Progenitor cell of endocrine pancreas (in vitro differentiated cells): ENCODE measurements at places on chromosomes 5 and 9. TPM values are rescaled to one million over a fixed set of nuclear protein-coding genes. Genes with fewer than 3 reads are reported as not detected.
A peak's percentile ranks its signal among the peaks of the same experiment; 100 is the strongest.

PCDHB2 gene
- 75.5 and 80.4 TPM in 2 replicates for total RNA-seq

SLC46A2 gene
- not detected in 2 replicates for total RNA-seq

CAMSAP1 gene
- 80.6 and 82.2 TPM in 2 replicates for total RNA-seq

CDH12 gene
- 2.8 TPM in 2 replicates for total RNA-seq

ZFAND5 gene
- total RNA-seq: 179 and 183 TPM in 2 replicates

PANK3 gene
- total RNA-seq: 93.9 and 96.6 TPM in 2 replicates

GRCh38 chr9:94445863-94446262 lies 109.0 kb upstream of the PCAT7 start:
- peak overlapping the region; percentile 47 for H3K27ac ChIP-seq
- DNase-seq: no peak
- H3K4me3 ChIP-seq: no peak overlapping the region
- no peaks in the 10 kb centered on the region for H3K27me3 ChIP-seq
- H3K36me3 ChIP-seq: peaks cover 26% of the 10 kb centered on the region

GRCh38 chr5:55771175-55771655 lies 33.4 kb downstream of the DDX4 start:
- no peak for DNase-seq
- no peak overlapping the region for H3K27ac ChIP-seq
- no peaks in the 10 kb centered on the region for H3K36me3 ChIP-seq
- peaks cover 6% of the 10 kb centered on the region for H3K4me1 ChIP-seq
- no peak overlapping the region for H3K4me3 ChIP-seq
- H3K27me3 ChIP-seq: no peaks in the 10 kb centered on the region

DNA sequence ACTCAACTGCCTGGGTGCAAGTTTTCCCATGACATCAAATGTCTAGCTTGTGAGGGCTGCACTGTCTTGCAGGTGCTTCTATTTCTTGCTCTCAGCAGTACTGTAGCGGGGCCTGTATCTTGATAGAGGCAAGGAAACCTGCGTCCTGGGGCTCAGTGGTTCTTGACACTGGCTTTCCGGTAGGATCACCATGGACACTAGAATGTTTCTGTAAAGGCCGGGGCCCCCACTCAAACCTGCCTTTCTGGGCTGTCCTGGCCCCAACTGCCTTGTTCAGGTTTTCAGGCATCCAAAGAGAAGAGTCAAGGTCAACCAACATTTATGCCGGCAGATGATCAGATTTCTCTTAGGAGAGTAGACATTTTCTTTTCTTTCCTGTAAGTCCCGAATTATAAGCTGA lies 26.7 kb upstream of the TENT4A start:
- peaks cover 3% of the 10 kb centered on the region for H3K4me1 ChIP-seq
- no peaks in the 10 kb centered on the region for H3K36me3 ChIP-seq
- no peak overlapping the region for H3K4me3 ChIP-seq
- peaks cover 38% of the 10 kb centered on the region for H3K27me3 ChIP-seq

DNA sequence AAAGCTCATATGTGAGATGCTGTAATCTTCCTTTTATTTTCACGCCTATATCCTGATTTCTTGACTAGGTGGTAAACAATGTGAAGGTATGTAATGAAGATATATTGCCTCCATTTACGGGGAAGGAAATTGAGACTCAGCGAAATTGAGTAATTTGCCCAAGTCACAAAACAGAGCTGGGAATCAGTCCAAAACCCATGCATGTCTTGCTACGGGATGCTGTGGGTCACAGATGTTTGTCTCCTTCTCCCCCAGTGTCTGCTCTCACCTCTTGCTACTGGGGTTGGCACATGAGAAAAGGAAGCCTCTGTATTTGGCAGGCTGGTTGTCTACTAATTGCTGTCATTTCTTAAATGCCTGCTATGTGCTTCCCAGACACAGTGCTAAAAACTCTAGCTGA lies 53.7 kb upstream of the TEX48 start:
- no peak overlapping the region for H3K4me3 ChIP-seq
- peaks cover 10% of the 10 kb centered on the region for H3K27me3 ChIP-seq
- no peak overlapping the region for H3K27ac ChIP-seq
- DNase-seq: no peak
- no peaks in the 10 kb centered on the region for H3K36me3 ChIP-seq

DNA sequence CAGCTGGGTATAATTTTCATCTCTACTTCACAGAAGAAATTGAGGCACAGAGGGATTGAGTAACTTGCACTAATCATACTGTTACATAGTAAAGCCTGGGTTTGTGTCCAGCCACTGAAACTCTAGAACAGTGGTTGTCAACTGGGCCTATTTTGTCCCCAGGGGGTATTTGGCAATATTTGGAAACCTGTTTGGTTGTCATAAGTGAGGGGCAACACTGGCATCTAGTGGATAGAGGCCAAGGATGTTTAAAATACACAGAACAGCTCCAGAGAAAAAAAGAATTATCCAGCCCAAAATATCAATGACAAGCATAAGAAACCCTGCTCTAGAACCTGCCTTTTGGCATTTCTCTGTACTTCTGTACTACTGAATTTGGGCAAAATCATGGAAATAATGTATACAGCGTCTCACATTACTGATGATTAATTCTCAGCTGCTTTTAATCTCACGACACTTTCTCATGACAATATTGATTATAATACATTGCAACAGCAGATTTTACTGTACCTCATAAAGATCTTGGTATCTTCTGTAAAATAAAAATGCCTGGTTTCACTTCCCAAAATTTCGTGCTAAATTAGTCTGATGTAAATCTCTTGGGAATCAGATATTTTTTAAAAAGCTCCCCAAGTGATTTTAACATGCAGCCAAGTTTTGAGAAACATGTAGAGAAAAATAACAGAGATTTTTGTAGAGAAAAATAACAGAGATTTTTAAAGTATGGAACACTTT lies 112.7 kb downstream of the RORB start:
- no peaks in the 10 kb centered on the region for H3K36me3 ChIP-seq
- no peak overlapping the region for H3K27ac ChIP-seq
- DNase-seq: no peak

DNA sequence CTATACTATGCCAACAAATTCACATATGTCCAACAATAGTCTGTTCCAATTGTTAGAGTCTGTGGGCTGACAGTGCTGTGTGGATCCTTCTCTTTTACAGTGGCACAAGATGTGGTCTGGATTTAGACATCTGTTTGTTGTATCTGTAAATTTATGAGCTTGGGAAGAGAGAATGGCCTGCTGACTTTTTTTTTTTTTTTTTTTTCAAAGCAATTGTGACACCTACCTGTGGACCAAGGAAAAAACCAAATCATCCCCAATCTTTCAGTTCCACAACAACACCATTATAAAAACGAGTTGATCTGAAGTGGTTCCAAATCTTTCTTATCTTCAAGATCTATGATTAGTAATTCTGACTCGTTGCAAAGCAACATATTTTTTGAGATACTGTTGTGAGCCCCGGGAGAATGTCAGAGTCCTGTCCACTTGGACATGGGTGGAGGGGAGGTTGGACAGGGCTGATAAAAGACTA lies 4.9 kb downstream of the IRX2 start:
- DNase-seq: no peak
- H3K4me3 ChIP-seq: no peak overlapping the region
- H3K36me3 ChIP-seq: peaks cover 7% of the 10 kb centered on the region

DNA sequence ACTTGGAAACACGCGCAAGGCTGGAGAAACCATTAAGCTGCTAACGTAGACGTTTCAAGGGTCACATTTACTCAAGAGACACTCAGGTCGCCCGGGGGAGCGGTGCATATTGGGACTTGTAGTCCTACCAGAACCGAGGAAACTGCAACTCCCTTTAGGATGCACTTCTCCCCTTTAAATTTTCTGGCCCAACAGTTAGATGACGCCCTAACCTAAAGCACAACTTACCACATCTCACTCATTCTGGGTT lies 384 bp upstream of the DMXL1 start:
- no peaks in the 10 kb centered on the region for H3K27me3 ChIP-seq
- no peak for DNase-seq
- H3K4me1 ChIP-seq: peaks cover 21% of the 10 kb centered on the region
- peak overlapping the region; percentile 85 for H3K4me3 ChIP-seq
- peaks cover 4% of the 10 kb centered on the region for H3K36me3 ChIP-seq

GRCh38 chr9:32965999-32966722 lies 35.3 kb downstream of the APTX start:
- H3K4me3 ChIP-seq: no peak overlapping the region
- H3K27ac ChIP-seq: no peak overlapping the region
- H3K4me1 ChIP-seq: no peaks in the 10 kb centered on the region
- no peaks in the 10 kb centered on the region for H3K27me3 ChIP-seq
- DNase-seq: no peak
- H3K36me3 ChIP-seq: peaks cover 7% of the 10 kb centered on the region

GRCh38 chr5:143893638-143894037 lies 81.7 kb downstream of the HMHB1 start:
- no peak for DNase-seq
- no peaks in the 10 kb centered on the region for H3K36me3 ChIP-seq
- peaks cover 30% of the 10 kb centered on the region for H3K27me3 ChIP-seq
- H3K4me1 ChIP-seq: peaks cover 18% of the 10 kb centered on the region
- no peak overlapping the region for H3K27ac ChIP-seq
- no peak overlapping the region for H3K4me3 ChIP-seq
